RPMI8226 (cell line): ENCODE measurements at places on chromosomes 1 and 21.

- DNase-seq = no peak
Measured at GRCh38 chr1:110880708-110881374, 7.9 kb downstream of the CD53 start.

DNA sequence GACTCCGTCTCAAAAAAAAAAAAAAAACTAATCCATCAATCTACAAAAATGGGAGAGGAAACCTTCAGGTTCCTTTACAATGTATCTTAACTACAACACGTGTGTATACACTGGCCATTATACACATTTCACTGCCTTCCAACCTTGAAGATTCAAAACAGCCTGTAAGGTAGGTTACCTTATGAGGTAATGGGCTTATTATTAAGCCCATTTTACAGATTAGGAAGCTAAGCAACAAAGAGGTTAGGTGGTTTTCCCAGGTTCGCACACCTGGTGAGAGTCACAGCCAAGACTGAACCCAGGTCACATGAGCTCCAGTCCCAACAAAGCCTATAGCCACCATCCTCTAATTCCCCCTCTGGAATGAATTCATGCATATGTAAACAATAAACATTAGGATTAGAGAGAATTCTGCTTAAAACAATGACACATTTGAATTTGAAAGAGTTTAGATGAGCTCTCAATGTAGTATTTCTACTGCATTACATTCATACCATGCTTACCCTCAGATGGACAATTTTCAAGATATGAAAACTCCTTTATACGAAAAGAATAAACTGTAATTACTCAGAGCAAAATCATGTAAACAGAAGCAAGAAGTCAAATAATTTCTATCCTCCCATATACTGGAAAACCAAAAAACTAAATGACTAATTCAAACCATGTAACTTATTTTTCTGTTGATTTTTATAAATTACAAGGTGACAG, 54.8 kb downstream of the EIF4G3 start:
- DNase-seq = no peak

- no peak for DNase-seq
Measured at GRCh38 chr1:184708084-184708676, 46.5 kb downstream of the EDEM3 start.

DNA sequence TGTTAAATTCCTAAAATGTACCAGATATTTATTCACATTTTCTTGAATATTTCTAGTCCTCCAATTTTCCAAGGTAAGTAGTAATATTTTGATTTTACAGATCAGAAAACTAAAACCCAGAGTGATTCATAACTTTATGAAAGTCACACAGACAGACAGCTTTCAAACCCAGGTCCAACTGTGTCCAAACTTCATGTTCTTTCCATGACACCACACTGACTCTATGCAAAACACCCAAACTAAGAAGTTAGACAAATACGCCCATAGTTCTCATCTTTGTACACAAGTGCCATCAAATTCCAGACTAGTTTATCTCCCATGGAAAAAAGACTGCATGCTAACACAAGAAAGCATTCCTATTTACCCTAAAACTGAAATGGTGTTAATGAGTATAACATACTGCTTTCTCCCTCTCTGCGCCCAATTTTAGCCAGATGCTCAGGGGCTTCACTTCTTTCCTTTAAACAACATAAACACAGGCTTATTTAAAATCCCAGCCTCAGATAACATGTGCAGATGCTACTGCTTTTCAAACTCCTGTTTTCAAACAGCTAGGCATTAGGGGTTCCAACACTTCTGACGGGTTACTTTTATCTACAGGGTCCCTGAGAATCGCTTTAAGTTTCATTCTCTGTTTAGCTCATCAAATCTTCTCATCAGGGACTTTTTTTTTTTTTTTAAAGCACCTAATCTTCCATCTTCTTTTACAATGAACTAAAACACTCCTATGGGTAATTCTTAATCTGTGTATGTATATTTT, 44.6 kb downstream of the WASF2 start:
- DNase-seq = no peak

- peak; percentile 60 for DNase-seq
Measured at GRCh38 chr1:203278082-203278884, 27.0 kb upstream of the BTG2 start.

DNA sequence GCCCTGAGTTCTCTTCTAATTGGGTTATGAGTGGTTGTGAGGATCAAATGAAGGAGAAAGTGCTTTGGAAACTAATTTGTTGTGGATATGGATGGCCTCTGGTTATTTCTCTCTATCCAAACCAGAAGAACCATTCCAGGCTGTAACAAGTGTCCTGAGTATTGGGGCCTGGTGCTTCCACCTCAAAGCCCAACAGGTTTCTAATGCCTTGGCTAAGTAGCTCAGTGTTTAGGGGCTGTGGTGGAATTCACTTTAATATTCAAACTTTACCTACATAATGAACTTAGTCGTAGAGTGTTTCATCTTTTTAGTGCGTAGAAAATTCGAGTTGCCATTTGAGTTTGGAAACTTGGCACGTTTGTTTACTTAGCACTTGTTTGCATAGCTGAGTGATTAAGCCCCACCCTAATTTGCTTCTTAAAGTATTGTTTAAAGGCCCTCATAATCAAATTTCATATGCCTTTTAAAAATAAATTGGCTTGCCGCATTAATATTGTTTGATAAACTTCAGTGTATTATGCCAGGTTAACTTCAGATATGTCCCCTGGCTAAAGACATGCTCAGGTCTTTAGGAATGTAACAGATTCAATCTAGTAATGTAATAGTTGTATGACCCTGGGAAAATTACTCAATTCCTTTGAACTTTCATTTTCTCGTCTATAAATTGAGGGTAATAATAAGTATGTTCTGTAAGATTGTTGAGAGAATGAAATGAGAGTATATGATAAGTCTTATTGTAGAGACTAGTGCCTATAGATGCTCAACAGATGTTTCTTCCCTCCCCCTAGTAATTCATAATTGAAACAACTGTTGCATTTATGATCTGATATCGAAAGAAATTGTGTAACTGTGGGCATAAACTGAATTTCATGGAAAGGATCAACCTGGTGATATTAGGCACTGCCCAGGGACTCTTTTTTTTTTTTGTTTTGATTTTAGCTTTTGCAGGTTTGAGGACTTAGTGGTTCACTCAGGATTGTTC, 1.6 kb downstream of the AGO4 start:
- DNase-seq = no peak

GRCh38 chr1:44831516-44831915, 11.5 kb downstream of the PTCH2 start:
- DNase-seq = no peak

DNA sequence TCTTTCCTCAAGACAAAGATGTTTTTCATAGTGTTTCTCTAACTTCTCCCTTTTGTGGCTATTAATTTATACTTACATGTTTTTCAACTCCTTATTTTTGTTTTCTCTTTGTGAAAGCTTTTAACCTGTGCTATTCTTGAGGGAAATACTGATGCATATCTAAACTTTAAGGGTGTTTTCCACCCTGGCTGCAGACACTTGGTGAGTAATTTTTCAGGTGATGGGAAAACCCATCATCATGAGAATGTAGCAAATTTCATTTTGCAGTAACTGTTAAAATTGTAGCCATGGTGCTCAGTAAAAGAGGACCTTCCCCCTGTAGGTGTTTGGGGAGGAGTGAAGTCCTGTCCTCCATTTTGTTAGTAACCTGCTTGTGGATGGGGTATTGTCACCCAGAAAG, 124.2 kb downstream of the LIPI start:
- DNase-seq = no peak

- DNase-seq = peak; percentile 25
Measured at GRCh38 chr1:58896246-58897183, 112.7 kb upstream of the JUN start.
